Smooth muscle cell of trachea (primary cell): ENCODE measurements at places on chromosomes 13 and 19. TPM values are rescaled to one million over a fixed set of nuclear protein-coding genes. Genes with fewer than 3 reads are reported as not detected.

The CCDC70 gene
- not detected in 2 replicates for total RNA-seq

The MUC16 gene
- not detected in 2 replicates for total RNA-seq

The PTH2 gene
- not detected in 2 replicates for total RNA-seq

The TYROBP gene
- 0.33 TPM in 1 of 2 replicates, not detected in the other for total RNA-seq

The IGFL3 gene
- total RNA-seq = not detected in 2 replicates

The RGS9BP gene
- 0.15 and 0.83 TPM in 2 replicates for total RNA-seq

The CEACAM7 gene
- not detected in 2 replicates for total RNA-seq

The PRSS57 gene
- 0.17 TPM in 1 of 2 replicates, not detected in the other for total RNA-seq

The FUT6 gene
- not detected in 2 replicates for total RNA-seq

The C13orf42 gene
- not detected in 2 replicates for total RNA-seq

The SMAD9 gene
- 5.2 and 9.8 TPM in 2 replicates for total RNA-seq

The NRTN gene
- 0.50 TPM in 1 of 2 replicates, not detected in the other for total RNA-seq

The NLRP5 gene
- total RNA-seq = not detected in 2 replicates

The SIGLEC5 gene
- not detected in 2 replicates for total RNA-seq

The C5AR1 gene
- 0.17 TPM in 1 of 2 replicates, not detected in the other for total RNA-seq
